Jurkat, Clone E6-1 (cell line): ENCODE measurements at places on chromosomes 2 and 18.
A peak's percentile ranks its signal among the peaks of the same experiment; 100 is the strongest.

DNA sequence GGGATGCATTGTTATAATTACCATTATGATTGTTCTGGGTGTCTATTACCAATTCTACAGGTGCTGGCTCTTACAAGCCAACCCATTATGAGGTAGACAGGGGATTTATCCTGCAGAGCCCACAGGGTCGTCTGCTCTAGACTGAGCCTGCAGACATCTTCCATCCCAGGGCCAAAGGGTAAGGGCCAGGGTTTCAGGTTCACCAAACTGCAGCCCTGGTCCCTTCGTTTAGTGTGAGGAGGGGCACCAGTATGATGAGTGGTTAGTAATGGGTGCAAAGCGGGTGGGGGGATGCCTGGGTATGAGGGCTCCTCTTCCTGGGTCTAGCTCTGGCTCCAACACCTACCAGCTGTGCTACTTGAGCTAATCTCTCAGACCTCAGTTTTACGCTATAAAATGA, 1.2 kb upstream of the ARID5A start:
- DNase-seq = no peak

GRCh38 chr18:76657911-76658470, 162.9 kb upstream of the ZNF516 start:
- DNase-seq = peak; percentile 26

- no peak for DNase-seq
These were observed 209.3 kb downstream of the EIPR1 start for GRCh38 chr2:3168230-3168891.

DNA sequence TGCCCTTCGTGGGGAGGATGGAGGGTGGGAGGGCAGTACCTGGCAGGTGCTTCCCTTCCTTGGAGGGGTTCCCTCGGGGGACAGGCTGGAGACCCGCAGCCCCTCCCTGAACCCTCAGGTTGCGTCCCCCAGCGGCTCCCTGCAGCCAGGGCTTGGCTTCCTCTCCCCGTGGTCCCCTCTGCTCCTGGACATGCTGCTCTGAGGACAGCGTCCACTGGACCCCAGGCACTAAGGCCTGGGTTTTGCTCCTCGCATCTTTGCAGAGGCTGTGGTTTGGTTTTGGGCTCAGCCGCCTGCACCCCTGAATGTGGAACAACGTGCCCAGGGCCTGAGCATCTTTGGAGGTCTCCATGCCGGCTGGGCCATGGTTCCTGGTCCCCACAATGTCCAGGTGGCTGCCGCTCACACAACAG, 133.5 kb downstream of the PTGR3 start:
- no peak for DNase-seq

- no peak for DNase-seq
These were observed 168.2 kb upstream of the LRP1B start for GRCh38 chr2:142299021-142299420.

DNA sequence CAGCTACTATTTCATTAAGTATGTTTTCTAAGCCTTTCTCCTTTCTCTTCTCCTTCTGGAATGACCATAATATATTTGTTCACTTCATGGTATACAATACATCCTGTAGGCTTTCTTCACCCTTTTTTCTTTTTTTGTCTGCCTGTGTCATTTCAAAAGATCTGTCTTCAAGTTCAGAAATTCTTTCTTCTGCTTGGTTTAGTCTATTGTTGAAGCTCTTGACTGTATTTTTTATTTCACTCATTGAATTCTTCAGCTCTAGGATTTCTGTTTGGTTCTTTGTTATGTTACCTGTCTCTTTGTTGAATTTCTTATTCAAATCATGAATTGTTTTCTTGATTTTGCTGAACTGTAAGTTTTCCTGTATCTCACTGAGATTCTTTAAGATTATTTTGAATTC, 109.9 kb downstream of the TMEM131 start:
- no peak for DNase-seq

DNA sequence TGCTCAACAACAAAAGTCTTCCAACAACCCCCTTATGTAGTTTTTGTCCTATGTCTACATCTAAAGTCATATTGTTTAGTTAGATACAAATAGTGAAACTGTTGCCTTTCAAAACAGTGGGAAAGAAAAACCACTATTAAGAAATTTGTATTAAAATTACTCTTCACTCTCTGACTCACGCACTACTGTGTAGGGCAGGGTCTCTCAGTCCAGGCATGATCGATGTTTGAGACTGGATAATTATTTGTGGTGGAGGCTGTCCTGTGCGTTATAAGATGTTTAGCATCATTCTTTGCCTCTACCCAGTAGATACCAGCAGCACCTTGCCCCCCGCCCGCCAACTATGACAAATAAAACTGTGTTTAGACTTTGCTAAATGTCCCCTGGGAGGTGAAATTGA, 369.4 kb upstream of the ZEB2 start:
- DNase-seq = no peak

DNA sequence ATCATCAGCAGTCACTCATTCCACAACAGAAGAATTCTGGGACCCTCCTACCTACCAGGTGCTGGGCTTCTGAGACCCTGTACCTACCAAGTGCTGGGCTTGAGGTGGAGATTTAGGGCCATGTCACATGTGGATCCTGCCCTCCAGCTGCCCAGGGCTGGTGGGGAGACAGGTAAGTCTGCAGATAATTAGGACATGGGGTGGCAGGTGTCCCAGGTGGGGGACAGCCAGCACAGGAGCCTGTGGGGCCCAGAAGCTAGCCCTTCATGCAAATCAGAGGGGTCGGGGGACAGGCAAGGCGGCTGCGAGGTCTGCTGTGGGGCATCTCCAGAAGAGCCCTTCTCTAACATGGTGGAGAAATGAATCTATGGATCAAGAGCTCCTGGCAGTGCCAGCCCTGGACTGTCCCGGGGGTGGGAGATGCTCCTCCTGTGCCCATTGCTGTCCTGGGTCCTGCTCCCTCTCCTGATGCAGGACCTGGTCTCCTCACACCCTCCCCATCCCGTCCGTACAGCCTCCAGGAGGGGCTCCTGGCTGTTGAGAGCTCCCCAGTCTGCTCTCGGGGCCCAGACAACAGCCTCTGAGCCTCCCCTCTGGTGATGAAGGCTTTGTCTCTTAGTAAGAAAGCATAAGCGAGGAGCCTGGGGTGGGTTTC, 106.3 kb upstream of the GLI2 start:
- no peak for DNase-seq

DNA sequence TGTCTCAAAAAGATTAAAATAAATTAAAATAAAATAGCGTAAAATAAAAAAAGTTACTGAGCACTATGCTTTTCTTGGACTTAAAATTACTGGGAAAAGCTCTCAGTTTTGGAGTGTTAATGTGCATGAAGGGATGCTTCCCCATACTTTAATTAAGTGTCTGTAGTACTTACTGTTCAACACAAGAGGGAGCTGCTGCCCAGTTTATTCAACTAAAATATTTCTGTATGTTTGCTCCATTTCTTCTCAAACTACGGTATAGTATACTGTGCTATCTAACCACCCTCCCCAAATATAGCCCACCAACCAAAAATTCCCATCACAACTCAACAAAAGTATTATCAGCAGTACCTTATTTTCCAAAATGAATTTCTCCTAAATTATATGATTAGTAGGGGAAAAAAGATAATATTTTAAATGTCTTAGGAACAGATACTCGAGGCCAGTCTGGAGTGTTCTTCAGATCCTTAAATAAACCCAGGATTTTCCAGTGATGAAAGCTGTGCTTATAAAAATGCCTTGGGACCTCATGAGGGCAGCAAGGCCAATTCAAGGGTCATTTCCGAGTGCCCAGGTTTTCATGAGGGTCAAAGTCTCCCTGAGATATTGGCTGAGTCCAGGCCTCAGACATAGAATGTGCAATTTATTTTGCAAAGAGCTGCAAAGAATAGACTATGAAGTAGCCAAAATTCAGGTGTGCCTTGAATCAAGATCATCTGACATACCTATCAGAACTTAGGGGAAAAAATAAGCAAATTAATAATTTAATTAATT, 64.1 kb downstream of the CHRNA1 start:
- DNase-seq = peak; percentile 50
